Hepatic stellate cell (primary cell): ENCODE measurements at places on chromosomes 12 and 14.
A peak's percentile ranks its signal among the peaks of the same experiment; 100 is the strongest.

- DNase-seq = no peak
Observed at GRCh38 chr12:110244829-110245228, 36.2 kb upstream of the ATP2A2 start.

DNA sequence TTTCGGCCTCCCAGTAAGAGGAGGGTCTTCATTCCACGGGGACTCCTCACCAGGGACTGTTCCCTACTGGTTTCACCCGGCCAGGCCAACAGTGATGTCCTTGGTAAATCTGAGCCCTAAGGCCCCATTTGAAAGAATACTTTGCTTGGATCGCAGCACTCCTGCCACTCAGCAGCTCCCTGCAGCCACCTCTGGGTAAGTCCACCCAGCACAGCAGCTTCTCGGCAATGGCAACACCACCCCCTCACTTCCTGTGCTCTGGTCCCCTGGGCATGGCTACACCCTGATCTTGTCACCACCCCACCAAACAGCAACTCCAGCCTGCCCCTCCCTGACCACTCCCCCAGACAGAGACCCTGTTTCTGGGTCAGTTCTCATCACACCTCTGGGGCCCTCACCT is 100.3 kb downstream of the SETD3 start:
- no peak for DNase-seq

GRCh38 chr14:104687601-104688504 is 1.6 kb upstream of the INF2 start:
- DNase-seq = peak; percentile 86

GRCh38 chr12:41250748-41251147 is 62.6 kb downstream of the PDZRN4 start:
- DNase-seq = no peak

DNA sequence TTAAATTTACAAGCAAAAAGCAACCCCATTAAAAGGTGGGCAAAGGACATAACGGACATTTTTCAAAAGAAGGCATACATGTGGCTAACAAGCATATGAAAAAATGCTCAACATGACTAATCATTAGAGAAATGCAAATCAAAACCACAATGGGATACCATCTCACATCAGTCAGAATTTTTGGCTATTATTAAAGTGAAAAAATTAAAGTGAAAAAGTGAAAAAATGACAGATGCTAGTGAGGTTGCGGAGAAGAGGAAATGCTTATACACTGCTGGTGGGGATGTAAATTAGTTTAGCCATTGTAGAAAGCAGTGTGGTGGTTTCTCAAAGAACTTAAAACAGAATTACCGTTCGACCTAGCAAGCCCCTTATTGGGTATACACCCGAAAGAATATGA is 7.9 kb downstream of the OTOGL start:
- no peak for DNase-seq

GRCh38 chr12:88362439-88362838 is 217.8 kb downstream of the KITLG start:
- no peak for DNase-seq

DNA sequence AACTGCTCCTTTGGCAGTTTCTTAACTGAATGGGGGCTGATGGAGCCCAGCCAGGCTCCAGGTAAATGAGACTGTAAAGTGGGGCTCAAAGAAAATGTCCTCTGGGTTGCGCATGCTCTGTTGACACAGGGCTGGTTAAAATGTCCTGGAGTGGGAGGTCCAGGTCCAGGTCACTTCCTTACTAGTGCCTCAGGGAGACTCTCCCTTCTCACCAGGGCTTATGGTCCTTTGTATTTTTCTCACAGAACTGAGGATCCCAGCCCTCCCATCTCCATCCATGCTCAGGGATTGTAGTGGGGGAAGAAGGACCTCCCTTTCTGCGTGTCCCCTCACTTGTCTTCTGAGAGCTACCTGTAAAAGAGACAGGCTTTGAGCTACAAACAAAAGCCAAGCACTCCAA is 77.5 kb downstream of the SSPN start:
- no peak for DNase-seq

DNA sequence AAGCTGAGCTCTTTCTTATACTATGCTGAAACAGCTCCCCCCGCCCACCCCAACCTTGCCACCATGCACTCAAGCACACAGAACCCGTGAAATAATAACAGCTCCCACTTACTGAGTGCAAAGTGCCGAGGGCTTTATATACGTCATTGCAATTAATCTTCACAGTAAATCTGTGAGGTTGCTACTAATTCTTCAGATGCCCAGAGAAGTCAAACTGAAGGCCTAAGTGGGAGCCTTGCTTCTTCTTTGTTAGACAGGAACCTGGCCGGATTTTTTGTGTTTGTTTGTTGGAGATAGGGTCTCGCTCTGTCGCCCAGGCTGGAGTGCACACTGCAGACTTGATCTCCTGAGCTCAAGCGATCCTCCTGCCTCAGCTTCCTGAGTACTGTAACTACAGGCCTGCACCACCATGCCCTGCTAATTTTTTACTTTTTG is 34.0 kb downstream of the VCPKMT start:
- DNase-seq = no peak

DNA sequence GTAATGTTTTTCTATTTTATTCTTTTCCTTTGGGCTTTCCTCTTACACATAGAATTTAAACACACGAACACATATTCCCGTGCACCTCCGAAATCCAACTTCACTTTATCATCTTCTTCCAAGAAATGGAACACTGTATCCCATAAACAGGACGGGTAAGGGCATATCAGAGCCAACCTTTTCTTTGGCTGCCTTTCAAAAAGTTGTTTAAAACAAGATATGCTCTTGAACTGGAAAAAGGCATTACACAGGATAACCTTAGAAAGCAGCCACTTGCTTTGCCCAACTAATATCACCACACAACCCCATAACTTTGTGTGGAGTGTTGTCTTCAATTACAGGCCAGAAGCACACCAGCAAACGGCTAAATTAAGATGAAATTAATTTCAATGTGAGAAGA is 65.3 kb upstream of the CDKN3 start:
- DNase-seq = no peak

DNA sequence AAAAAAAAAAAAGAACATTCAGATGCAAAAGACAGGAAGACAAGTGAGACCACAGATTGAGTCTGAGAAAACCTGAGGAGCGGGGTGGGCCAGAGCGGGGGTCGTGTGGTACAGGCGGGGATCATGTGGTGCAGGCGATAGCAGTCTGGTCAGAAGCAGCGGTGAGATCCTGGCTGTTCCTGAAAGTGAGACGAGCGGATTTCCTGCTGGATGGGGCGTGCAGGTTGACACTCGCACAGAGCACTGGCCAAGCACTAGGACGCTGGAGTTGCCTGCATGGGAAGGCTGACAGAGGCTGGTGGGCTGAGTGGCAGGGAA is 35.7 kb downstream of the CDC42BPB start:
- DNase-seq = no peak

GRCh38 chr12:26334621-26335124 is 139.3 kb downstream of the SSPN start:
- DNase-seq = no peak
